Spinal cord (tissue), 10 donors: ENCODE measurements at places on chromosomes 1 and 21.

GRCh38 chr1:184463680-184464079 lies 76.9 kb downstream of the C1orf21 start:
- H3K4me1 ChIP-seq: peaks cover 4% of the 10 kb centered on the region
- no peak for DNase-seq
- H3K36me3 ChIP-seq: no peaks in the 10 kb centered on the region
- H3K27me3 ChIP-seq: no peaks in the 10 kb centered on the region
- H3K4me3 ChIP-seq: no peak overlapping the region

GRCh38 chr1:186009039-186009737 lies 275.0 kb downstream of the HMCN1 start:
- DNase-seq: no peak
- no peaks in the 10 kb centered on the region for H3K27me3 ChIP-seq
- no peak overlapping the region for H3K27ac ChIP-seq

- no peak overlapping the region for H3K27ac ChIP-seq
- DNase-seq: no peak
- no peak overlapping the region for H3K4me3 ChIP-seq
- no peaks in the 10 kb centered on the region for H3K36me3 ChIP-seq
- H3K27me3 ChIP-seq: no peaks in the 10 kb centered on the region
Observed at GRCh38 chr1:61341426-61341825, 259.1 kb downstream of the NFIA start.

GRCh38 chr1:24317956-24318614 lies 1.1 kb upstream of the GRHL3 start:
- H3K27ac ChIP-seq: peak overlapping the region; percentile 78
- H3K4me3 ChIP-seq: no peak overlapping the region
- no peaks in the 10 kb centered on the region for H3K36me3 ChIP-seq
- peaks cover 41% of the 10 kb centered on the region for H3K27me3 ChIP-seq

DNA sequence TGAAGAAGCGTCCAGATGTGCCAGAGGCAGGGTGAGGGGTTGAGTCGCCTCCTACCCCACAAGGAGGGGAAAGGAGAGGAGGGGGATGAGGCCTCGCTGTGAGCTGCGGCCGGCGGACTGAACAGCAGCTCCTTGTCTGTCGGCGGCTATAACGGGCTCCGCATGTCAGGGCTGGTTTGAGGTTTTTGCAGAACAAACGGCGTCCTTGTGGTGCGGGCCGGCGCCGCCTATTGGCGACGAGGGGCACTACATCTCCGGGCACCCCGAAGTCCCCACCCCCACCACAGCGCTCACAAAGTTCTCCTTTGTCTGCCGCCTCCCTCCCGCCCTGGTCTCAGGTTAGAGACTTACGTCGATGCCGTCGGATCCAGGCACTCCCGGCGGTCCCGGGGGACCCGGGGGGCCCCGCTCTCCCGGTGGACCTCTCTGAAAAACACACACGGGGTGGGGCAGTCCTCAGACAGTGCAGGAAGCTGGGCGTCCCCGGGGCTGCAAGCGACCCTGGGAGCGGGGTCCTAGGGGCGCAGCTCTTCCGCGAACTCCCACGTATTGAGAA lies 1.8 kb downstream of the COL9A2 start:
- peaks cover 17% of the 10 kb centered on the region for H3K36me3 ChIP-seq
- peaks cover 35% of the 10 kb centered on the region for H3K27me3 ChIP-seq
- H3K27ac ChIP-seq: peak overlapping the region; percentile 92
- DNase-seq: peak; percentile 95
- peaks cover 72% of the 10 kb centered on the region for H3K4me1 ChIP-seq

DNA sequence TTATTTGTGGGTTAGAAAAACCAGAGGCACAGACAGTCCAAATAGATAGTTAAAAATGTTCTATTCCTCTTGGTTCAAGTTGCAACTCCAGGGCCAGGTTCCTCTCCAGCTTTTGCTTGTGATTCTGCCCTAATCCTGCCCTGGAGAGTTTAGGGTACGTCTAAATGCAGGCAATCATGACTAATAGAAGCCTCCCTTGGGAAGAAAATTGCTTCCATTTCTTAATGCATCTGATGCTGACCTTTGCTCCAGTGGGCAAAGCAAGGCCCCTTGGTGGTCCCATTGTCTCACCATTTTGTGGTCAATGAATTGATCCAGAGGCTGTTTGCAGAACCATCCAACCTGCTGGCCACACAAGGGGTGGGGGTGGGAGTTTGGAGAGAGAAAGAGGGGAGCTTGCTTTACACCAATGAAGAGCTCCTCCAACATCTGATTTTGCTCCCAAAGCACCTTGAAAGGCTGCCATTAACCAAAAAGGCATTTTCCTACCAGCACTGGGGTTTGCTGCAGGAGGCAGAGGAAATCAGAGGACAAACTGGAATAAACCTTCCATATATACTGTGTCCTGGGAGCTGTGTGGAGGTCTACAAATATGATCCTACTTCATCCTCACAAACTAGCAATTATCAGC lies 31.3 kb downstream of the C8B start:
- DNase-seq: no peak
- no peak overlapping the region for H3K4me3 ChIP-seq
- H3K36me3 ChIP-seq: no peaks in the 10 kb centered on the region

DNA sequence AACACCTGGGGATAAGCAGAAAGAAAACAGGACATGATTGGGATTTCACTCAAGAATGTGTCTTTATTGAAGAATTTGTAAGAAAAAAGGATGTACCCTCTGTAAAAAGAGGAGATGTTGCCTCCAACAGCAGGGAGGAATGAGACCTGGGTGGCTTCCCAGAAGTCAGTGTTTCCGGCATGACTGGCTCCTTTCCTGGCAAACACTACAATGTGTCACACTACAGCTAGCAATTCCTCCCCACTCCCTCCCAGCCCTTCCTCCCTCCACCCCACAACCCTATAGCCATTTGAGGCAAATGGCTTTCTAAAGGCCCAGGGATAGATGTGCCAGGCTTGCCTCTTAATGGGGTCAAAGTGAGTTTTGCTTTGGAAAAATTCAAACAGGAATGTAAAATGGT lies 11.5 kb upstream of the COL8A2 start:
- no peaks in the 10 kb centered on the region for H3K27me3 ChIP-seq
- H3K4me3 ChIP-seq: no peak overlapping the region
- H3K4me1 ChIP-seq: peaks cover 26% of the 10 kb centered on the region
- DNase-seq: no peak
- H3K36me3 ChIP-seq: peaks cover 20% of the 10 kb centered on the region

DNA sequence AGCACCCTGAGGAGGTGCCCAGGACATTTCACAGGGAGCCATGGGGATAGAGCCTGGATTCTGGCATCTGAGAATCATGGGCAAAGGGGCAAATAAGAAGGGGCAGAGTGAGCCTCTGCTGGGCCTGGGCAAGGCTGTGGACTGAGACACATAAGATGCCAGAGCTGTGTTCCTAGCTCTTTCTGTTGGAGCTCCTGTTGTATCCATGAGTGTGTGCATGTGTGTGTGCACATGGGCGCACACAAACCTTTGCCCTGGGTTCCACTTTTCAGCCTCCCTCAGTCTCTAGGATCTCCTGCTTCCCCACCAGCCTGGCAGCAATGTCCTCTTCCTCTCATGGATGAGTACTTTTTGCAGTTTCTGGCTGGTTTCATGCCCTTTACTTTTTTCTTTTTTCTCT lies 44.0 kb downstream of the ATF3 start:
- H3K4me1 ChIP-seq: no peaks in the 10 kb centered on the region
- no peaks in the 10 kb centered on the region for H3K36me3 ChIP-seq
- no peaks in the 10 kb centered on the region for H3K27me3 ChIP-seq
- H3K27ac ChIP-seq: no peak overlapping the region

DNA sequence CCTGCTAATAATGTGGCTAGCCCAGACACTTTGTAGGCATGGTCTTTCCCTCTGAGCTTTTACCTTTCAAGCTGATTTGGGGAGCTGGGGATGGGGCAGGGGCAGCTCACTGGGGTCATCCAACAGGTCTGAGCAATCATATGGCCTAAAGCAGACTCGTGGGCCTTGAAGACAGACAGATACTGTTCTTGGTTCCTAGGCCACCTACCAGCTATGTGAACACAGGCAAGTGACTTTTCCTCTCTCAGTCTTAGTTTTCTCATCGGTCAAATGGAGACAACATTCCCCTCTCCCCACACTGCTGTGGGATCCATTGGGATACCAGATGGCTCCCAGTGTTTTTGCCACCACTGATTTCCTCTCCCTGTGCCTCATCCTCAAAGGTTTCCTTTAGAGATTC lies 181.8 kb downstream of the RRAGC start:
- no peak overlapping the region for H3K4me3 ChIP-seq
- no peaks in the 10 kb centered on the region for H3K36me3 ChIP-seq
- no peak for DNase-seq
- no peak overlapping the region for H3K27ac ChIP-seq
- H3K4me1 ChIP-seq: no peaks in the 10 kb centered on the region
- no peaks in the 10 kb centered on the region for H3K27me3 ChIP-seq

DNA sequence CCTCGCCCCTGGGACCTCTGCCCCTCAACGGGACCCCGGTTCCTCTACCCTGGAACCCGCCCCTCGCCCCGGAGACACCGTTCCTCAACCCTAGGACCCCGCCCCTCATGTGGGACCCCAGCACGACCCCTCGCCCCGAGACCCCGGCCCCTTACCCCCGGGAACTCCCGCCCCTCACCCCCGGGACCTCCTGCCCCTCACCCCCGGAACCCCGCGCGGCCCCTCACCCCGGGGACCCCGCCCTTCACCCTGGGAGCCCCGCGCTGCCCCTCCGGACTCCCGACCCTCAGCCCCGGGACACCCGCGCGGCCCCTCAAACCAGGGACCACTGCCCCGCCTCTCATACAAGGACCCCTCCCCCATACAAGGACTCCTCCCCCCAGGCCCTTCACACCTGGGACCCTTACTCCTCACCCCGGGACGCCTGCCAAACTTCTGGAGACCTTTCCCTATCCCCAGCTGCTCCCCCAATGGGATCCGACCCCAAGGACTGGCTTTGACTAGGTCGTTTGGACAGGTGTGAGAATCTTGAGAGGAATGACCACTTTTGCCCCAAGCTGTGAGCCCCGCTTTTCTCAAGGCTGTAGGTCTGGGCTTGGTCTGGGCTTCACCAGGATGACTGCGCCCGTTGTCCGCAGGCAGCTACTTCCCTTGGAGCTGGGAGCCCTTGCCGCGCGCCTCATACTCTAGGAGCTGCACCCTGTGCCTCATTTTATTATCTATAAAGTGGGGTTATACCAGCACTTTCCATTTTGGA lies 843 bp downstream of the DIP2A start:
- H3K4me3 ChIP-seq: peak overlapping the region; percentile 53
- H3K27me3 ChIP-seq: no peaks in the 10 kb centered on the region
- peaks cover 5% of the 10 kb centered on the region for H3K36me3 ChIP-seq
- peak; percentile 32 for DNase-seq
- H3K27ac ChIP-seq: no peak overlapping the region
- H3K4me1 ChIP-seq: peaks cover 28% of the 10 kb centered on the region

- H3K4me1 ChIP-seq: peaks cover 77% of the 10 kb centered on the region
- peaks cover 13% of the 10 kb centered on the region for H3K36me3 ChIP-seq
- no peak for DNase-seq
- peak overlapping the region; percentile 93 for H3K27ac ChIP-seq
- H3K4me3 ChIP-seq: no peak overlapping the region
- H3K27me3 ChIP-seq: peaks cover 5% of the 10 kb centered on the region
Observed at GRCh38 chr1:38000529-38001455, 4.5 kb downstream of the FHL3 start.

DNA sequence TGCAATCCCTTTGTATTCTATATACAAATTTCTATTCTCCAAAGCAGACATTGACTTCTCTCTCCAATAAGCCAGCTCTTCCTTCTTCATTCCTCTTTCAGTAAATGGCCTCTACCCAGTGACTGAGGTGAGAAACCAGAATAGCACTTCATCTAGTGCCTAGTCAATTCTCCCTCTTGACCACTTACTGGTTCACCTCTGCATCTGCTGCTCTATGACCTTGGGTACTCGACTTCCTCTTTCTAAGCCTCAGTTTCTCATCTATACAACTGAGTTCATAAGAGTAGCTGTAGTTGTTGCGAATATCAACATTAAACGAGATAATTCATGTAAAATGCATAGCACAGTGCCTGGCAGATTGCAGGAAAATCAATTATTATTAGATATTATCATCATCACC lies 12.4 kb downstream of the LYST start:
- H3K4me3 ChIP-seq: no peak overlapping the region
- no peaks in the 10 kb centered on the region for H3K36me3 ChIP-seq
- no peak for DNase-seq
- no peaks in the 10 kb centered on the region for H3K27me3 ChIP-seq

DNA sequence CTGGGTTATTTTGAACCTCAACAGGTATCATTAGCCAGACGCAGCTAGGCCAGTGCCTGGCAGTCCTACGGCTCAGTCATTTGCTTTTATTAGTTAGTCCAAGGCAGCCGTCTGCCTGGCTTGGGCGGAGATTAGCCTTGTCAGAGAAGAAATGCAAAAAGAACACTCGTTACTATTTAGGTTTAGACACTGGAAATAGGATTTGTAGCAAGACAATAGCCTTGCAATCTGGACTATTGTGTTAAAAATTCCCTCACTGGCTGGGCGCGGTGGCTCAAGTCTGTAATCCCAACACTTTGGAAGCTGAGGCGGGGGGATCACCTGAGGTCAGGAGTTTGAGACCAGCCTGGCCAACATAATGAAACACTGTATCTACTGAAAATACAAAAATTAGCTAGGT lies 11.0 kb upstream of the PRKCZ start:
- H3K4me3 ChIP-seq: no peak overlapping the region
- no peaks in the 10 kb centered on the region for H3K36me3 ChIP-seq
- no peak for DNase-seq
- H3K4me1 ChIP-seq: peaks cover 13% of the 10 kb centered on the region
- H3K27ac ChIP-seq: no peak overlapping the region
- no peaks in the 10 kb centered on the region for H3K27me3 ChIP-seq

- H3K27me3 ChIP-seq: no peaks in the 10 kb centered on the region
- no peaks in the 10 kb centered on the region for H3K36me3 ChIP-seq
- no peak overlapping the region for H3K27ac ChIP-seq
- no peaks in the 10 kb centered on the region for H3K4me1 ChIP-seq
- no peak overlapping the region for H3K4me3 ChIP-seq
Observed at GRCh38 chr1:200112290-200112689, 84.8 kb downstream of the NR5A2 start.

DNA sequence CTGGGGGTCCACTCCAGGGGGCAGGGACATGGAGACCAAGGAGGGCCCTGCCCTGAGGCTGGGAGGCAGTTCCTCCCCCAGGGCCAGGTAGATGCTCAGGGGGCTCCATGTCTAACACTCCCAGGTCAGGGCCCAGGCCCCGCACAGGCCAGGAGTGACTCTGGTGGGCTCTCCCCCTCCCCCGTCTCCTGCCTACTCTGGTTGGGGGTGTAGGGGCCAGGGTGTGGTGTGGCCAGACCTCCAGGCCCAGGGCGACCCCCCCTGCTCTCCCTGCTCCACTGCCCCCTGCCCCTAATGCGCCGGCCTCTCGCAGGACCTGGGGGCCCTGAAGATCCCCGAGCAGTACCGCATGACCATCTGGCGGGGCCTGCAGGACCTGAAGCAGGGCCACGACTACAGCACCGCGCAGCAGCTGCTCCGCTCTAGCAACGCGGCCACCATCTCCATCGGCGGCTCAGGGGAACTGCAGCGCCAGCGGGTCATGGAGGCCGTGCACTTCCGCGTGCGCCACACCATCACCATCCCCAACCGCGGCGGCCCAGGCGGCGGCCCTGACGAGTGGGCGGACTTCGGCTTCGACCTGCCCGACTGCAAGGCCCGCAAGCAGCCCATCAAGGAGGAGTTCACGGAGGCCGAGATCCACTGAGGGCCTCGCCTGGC lies 19.7 kb upstream of the CCDC27 start:
- H3K27ac ChIP-seq: no peak overlapping the region
- H3K36me3 ChIP-seq: peaks cover 45% of the 10 kb centered on the region
- peaks cover 13% of the 10 kb centered on the region for H3K27me3 ChIP-seq
- no peak for DNase-seq
- peaks cover 30% of the 10 kb centered on the region for H3K4me1 ChIP-seq

GRCh38 chr1:39321979-39322378 lies 117.5 kb downstream of the MACF1 start:
- peaks cover 58% of the 10 kb centered on the region for H3K36me3 ChIP-seq
- H3K4me1 ChIP-seq: no peaks in the 10 kb centered on the region
- no peak overlapping the region for H3K4me3 ChIP-seq
- no peak for DNase-seq
